ENCODE measurements at places on chromosomes 6 and 20.
A peak's percentile ranks its signal among the peaks of the same experiment; 100 is the strongest.

- no peak for DNase-seq
These were observed 56.4 kb upstream of the SLC22A1 start for GRCh38 chr6:160065200-160065599.

GRCh38 chr6:68642977-68643376 is 7.9 kb downstream of the ADGRB3 start:
- DNase-seq, result no peak

DNA sequence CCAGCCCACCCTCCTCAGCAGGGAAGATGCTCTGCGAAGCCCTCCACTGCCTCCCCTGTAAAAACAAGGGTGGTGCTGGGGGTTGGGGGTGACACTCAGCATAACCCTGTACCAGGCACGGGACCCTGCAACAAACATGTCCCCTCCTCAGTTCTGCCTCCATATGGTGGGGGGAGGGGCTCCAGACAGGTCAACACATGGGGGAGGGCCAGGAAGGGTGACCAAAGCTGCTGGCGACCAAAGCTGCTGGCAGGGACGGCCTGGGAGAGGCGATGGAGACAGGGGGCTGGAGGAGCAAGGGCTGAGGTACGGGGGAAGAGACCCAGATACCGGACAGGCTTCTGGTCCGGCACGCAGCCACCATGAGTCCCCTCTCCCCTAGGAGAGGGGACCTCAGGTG is 123.2 kb downstream of the TAF4 start:
- no peak for DNase-seq

DNA sequence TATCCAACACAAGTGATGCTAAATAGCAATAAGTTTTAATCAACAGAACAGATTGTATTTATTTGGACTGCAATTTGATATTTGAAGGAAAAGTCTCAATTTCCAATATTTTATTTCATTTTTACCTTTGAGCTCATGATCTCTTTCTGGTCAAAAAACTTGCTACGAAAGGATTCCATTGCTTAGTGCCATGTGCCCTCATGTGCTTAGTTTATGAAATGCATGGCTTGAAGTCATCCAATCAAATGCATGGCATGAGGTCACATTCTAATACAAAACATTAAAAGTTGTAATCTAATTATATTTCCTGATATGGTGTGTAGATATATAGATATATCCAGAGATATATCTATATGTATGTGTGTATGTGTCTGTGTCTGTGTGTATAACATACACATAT is 321.2 kb upstream of the ADGRB3 start:
- no peak for DNase-seq

DNA sequence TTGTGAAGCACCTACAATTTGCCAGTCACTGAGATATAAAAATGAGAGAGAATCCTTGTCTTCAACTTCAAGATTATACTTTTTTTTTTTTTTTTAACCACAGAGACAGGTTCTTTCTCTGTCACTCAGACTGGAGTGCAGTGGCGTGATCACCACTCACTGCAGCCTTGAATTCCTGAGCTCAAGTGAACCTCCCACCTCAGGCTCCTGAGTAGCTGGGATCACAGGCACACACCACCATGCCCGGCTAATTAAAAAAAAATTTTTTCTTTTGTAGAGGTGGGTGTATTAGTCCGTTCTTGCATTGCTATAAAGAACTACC is 51.6 kb upstream of the PMEPA1 start:
- no peak for DNase-seq

DNA sequence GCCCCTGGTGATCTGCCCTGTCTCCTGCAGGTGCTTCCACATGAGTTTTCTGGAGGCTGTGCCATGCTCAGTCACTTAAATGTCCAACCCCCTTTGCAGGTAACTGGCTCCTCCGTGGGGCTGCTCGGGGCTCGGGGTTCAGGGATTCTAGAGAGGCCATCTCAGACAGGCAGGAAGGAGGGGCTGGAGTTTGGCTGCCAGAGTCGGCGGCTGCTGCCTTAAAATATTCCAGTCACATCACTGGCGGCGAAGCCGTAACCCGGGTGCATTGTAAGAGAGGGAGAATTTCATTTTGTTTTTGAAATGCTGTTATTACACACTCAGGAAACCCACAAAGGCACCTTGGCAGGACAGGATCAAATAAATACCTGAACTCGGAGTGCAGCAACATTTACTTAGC is 212.9 kb upstream of the PMEPA1 start:
- DNase-seq, result no peak

GRCh38 chr6:74065705-74066104 is 369.7 kb downstream of the CD109 start:
- no peak for DNase-seq

DNA sequence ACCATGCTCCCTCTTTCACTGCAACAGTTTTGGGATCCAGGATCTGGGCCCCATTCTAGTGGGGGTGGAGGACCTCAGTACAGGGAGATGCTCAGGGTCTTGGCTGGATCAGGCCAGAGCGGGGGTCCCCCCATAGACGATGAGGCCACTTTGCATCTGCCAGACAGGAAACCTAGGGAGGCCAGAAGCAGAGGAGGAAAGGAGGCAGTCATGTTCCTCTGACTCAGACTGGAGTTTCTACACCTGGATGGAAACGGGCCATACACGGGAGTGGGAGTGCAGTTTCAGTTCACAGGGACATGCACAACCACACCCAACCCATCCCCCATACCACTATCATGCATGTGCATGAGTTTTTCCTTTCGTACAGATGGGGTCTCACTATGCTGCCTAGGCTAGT is 3.6 kb upstream of the EMILIN3 start:
- no peak for DNase-seq

DNA sequence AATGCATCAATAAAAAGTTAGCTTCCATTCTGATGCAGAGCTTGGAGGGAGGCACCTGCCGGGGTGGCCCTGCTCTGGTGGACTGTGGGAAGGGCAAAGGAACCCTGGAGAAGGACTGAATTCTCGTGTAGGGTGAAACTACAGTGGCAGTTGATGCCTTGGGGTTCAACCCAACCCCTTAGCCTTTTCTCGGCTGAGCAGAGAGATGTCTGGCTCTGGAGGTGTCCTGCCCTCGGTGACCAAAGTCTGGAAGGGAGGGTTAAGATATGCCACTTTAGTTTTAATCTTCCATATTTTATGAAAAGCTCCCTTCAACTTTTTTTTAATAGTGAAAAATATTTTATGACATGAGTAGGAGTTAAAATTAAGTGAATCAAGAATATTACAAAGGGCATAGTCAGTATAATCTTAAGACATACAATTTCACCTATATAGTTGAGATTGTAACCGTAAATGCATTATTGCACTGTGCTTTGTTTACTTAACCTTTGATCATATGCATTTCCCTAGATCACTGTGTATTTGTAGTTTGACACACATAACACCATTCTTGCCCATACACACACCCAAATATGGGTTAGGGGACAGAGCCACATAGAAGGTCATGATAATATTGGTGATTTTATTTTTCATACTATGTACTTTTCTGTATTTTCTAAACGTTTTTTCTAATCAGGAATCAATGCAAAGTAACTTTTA is 179.6 kb downstream of the MCHR2 start:
- no peak for DNase-seq

- no peak for DNase-seq
These were observed 1007.5 kb downstream of the KIF16B start for GRCh38 chr20:15565786-15566185.

DNA sequence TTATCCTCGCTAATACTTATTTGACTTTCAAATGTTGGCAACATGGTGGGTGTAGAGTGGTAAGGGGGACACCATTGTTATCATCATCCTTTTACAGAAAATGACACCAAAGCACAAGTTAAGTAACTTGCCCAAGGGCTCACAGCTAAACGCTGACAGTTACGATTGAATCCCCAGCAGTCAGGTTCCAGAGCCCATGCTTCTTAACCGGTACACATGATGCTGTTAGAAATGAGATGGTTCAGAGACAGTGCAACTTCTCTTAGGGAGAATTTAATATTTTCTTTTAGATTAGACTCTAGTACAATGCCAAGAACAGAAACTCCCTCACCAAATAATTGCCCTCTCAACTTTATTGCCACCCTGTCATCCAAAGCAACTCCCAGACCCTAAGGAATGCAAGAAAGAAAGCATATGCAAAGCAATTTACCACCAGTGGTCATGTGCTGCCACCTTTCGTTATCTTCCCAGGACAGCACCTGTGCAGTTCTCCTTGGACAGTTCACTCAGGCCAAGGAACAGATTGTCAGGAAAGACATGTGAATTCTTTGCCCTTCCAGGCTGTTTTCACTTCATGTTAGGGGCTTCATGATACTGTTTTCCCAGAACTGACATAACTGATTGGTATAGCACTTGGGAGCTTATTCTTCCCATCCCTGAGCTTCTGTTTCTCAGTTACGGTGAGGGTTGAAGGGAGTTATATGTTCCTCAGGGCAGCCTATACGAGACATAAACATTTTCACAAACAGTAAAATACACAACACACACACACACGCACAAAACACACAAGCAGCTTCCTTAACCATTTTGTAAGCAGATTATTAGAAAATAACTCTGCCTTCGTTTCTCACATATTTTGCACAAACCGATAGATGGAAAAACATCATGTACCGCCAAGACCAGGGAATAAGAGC is 5.1 kb downstream of the HLA-DMA start:
- DNase-seq, result peak; percentile 50

GRCh38 chr6:80907831-80908230 is 801.4 kb downstream of the BCKDHB start:
- no peak for DNase-seq

DNA sequence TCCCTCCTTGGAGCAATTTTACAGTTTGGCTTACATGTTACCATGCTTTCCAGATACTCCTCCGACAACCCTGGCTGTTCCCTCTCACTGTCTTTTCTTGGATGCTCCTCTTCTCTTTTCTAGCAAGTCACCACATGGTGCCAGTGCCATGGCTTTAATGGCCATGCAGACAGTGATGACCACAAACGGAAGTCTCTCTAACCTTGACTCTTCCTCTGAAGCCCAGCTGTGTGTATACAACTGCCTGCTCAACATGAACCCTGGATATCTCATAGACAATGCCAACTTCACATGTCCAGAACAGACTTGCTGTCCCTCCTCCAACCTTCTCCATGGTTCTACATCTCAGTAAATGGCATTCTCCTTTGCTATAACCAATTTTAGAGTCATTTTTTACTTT is 49.8 kb upstream of the NEDD9 start:
- no peak for DNase-seq

DNA sequence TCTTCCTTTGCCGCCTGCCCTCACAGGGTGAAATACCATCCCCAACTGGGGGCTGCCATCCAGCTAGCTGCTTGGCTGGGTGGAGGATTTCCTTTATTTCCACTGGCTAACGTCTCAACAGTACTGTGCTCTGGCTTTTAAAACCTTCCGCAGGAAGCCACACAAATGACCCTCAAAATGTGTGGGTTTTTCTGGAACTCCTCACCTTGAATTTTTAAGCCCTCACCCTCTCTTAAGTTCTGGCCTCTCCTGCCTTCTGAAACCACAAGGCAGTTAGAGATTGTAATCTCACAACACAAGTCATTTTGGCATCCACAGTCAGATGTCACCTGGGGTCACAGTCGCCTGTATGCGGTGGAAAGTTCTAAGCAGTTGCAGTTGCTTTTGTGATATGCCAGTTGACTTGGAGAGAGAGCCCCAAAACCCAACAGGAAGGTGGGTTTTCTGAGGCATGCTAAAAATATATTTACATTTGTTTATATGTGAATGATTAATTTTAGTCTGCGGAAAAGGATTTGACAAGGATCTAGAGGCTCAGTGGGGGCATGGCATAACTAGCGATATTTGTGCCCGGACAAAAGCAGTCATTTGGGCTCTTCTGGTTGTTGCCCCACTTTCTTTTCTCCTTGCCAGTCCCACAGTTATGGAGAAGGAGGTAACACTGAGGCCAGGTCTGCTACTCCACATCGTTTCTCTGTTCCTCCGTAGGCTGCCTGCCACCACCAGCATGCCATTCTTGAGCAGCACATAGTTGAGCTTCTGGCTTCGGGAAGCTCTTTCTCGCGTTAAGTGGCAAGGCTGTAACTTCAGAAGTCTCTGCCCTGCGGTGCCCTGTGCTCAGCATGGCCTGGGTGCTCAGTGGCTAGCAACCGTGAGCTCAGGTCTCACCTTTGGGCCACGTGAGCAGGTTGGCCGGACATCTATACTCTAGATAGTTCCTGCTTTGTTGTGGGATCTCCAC is 335.3 kb downstream of the CD83 start:
- peak; percentile 84 for DNase-seq

DNA sequence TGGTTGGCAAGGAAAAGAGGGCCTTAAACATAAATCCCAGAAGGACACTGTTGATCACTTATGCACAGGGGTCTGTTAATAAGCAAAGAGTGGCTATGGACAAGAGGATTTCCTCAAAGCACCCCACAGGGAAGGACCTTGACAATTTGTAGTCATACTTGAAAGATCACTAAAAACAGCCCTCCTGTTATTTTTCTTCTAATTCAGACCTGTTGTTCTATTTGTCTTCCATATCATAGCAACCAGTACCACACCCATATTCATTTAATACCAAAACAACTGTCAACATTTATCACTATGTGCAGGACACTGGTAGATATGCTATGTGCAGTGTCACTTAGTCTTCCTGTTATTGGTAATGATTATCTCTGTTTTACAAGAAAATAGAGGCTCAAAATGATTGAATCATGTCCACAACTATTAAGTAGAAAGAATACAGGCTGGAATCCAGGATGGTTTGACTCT is 3.2 kb upstream of the DYNLRB1 start:
- no peak for DNase-seq

- DNase-seq, result no peak
These were observed 56.9 kb upstream of the TAGAP start for GRCh38 chr6:159101656-159102055.

- DNase-seq, result no peak
These were observed 391.2 kb downstream of the CDH26 start for GRCh38 chr20:60349418-60349817.

GRCh38 chr20:6657111-6657510 is 110.4 kb upstream of the BMP2 start:
- no peak for DNase-seq

GRCh38 chr6:137630666-137631065 is 136.5 kb upstream of the OLIG3 start:
- no peak for DNase-seq

DNA sequence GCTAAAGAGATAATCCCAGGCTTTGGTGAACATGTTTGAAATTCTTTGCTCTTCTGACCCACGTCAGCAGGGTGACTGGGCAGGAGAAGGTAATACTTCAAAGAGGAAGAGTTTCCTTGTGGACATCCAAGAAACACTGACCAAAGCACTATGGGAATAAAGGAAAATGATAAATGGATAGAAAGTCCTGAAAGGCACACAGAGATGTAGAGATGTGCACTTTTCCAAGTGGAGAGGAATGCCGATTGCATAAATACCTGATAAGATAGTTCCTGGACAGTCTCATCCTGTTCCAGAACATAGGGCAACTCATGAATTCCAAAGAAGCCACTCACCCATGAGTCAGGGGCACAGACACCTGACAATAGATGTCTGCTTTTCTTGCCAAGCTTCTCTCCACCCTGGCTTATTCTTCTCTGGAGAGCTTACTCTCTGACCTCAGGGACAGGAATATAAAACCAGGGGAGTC is 191.3 kb upstream of the FOXA2 start:
- no peak for DNase-seq

DNA sequence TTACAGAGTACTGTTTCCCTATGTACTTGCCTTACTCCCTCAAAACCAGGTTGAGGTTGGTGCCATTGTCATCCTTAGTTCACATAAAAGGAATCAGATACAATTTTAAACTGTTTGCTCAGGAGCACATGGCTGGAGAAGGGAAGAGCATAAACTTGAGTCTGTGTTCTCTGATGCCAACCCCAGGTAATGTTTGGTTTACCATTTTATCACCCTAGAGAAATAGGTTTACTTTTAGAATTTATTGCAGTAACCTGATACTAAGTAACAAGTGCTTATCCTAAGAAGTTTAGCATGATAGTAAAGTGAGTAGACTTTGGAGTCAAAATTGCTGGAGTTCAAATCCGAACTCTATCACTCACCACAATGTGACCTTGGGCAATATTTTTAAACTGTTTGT is 86.3 kb downstream of the RFPL4B start:
- DNase-seq, result no peak
